ENCODE measurements at places on chromosomes 13 and 19. TPM values are rescaled to one million over a fixed set of nuclear protein-coding genes. Genes with fewer than 3 reads are reported as not detected.

SIGLEC10 gene
- 0.98 TPM for total RNA-seq

OVOL3 gene
- total RNA-seq: not detected

CNMD gene
- total RNA-seq: not detected

SOX1 gene
- total RNA-seq: not detected

ADGRL1 gene
- 12.5 TPM for total RNA-seq

CACNG8 gene
- not detected for total RNA-seq

ATCAY gene
- not detected for total RNA-seq

BEST2 gene
- total RNA-seq: not detected

CD37 gene
- total RNA-seq: 352 TPM

CERS1 gene
- not detected for total RNA-seq

DNA sequence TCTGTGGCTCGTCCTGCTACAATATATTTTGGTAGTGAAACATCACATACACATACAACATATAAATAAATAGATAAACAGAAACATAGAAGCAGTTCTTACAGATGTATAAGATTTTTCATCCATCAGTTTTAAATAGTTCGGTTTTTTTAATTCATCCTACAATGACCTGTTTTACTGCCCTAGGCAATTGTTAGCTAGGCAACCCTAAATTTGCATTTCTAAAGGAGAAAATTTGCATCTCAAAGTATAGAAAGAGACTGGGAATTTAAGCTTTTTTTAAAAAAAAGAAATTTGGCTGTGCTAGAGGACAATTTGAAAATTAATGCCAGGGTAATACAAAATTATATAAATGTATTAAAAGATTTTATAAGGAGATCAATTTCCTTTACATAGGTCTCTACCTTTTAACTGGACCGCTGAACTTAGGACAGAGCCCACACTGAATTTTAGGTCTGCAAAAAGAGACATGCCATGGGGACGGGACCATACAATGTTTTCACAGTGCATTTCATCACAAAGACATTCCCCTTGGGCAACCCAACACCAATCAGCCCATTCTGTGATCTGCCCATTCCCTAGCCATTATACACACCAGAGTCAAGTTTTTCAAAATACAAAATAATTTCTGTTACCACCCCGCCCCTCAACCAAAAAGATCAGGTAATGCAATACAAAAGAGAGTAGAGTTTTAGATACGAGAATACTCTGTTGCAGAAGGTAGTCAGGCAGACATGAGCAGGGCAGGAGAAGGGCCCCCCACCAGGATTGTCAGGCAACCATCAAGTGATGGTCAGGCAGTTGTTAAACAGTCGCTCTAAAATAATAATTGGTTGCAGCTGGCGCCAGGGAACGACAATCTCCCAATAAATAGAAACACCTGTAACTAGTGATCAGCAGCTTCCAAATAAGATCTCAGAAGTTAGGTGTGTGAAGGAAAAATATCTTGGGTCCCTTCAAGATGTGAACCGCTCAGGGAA is 299.7 kb upstream of the SGCG start:
- DNase-seq: no peak

GRCh38 chr13:46675016-46675415 is 121.9 kb downstream of the ESD start:
- no peak for DNase-seq

DNA sequence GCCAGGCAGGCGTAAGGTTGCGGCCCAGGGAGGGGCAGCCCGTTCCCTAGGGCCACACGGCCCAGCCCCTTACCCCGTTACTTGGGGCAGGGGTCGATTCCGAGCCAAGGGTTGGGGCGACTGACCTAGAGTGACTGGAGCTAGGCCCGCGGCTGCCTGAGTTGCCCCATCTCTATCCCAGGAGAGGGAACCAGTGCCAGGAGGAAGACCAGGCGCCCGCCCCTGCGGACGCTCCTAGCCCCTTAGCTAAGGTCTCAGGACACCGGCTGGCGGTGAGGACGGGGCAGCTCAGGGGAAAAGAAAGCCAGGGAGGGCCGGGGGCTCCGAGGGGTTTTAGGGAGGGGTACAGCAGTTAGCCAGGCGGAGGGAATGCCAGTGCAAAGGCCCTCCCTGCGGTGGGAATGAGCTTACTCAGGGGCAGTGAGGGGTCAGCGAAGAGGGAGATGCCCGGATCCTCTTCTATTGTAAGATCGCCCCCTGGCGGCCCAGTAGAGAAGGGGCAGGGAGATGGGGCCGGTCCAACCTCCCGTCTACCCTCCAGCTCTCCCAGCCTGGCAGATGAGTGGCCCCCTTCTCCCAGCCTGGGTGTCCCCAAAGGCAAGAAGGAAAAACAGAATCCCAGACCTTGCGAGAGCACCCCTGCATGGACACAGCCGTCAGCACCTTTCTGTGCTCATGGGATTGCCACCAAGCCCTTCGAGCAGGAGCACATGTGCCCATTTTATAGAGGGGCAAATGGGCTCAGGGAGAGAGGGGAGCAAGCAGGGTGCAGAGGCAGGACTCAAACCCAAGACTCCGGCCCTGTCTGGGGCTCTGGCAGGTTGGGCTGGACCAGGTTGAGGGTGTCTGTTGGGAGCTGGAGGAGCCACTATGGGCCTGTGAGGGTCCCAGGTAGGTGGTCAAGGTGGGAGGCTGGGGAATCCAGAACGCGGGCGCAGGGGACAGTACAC is 16.3 kb downstream of the CILP2 start:
- peak; percentile 60 for DNase-seq

DNA sequence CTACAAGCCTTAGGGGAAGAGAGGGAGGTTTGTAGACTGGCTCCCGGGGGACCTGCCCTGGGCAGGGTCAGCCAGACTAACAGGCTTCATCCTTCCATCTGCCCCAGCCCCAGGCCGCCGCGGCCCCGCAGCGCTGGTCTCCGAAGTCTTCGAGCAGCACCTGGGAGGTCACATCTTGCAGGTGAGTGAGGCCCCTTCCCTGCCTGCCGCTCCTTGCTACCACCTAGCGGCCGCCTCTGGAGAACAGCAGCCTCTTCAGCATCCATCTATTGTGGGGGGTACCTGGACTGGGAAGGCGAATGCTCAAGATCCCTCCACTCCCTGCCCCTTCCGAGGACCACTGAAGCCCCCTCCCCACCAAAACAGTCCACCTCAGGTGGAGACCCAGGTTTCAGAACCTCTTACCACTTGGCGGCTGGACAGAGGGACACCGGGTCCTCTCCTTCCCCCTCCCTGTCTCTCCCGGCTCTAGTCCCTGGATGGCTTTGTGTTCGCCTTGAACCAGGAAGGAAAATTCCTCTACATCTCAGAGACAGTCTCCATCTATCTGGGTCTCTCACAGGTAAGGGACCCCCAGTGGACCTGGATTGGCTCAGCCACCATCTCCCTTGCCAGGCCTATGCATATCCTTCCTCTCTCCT is 12.7 kb downstream of the NPAS1 start:
- DNase-seq: peak; percentile 66

DNA sequence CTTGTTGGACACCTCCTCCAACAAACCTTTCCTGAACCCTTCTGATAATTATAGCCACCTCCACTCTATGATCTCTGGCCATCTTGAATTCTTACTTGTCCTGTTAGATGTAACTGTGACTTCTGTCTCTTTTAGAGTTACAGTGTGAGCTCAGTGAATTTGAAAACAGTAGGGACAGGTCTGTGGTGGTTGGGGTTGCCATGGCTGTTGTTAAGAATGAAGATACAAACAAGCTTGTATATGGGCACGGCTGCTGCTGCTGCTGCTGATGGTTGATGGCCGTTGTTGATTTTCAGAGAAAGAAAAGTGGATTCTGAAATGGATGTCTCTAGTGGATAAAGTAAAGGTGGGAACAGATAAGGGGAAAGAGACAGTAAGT is 101.5 kb downstream of the STARD13 start:
- DNase-seq: no peak

DNA sequence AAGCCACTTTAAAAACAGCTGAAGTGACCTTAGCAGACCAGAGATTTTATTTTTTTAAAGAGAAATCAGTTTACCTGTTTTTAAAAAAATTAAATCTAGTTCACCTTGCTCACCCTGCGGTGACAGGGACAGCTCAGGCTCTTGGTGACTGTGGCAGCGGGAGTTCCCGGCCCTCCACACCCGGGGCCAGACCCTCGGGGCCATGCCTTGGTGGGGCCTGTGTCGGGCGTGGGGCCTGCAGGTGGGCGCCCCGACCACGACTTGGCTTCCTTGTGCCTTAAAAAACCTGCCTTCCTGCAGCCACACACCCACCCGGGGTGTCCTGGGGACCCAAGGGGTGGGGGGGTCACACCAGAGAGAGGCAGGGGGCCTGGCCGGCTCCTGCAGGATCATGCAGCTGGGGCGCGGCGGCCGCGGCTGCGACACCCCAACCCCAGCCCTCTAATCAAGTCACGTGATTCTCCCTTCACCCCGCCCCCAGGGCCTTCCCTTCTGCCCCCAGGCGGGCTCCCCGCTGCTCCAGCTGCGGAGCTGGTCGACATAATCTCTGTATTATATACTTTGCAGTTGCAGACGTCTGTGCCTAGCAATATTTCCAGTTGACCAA is 10.8 kb downstream of the PLPPR3 start:
- no peak for DNase-seq

GRCh38 chr13:91647361-91647990 is 249.1 kb downstream of the GPC5 start:
- no peak for DNase-seq

GRCh38 chr19:1220477-1220930 is 14.9 kb downstream of the STK11 start:
- no peak for DNase-seq

DNA sequence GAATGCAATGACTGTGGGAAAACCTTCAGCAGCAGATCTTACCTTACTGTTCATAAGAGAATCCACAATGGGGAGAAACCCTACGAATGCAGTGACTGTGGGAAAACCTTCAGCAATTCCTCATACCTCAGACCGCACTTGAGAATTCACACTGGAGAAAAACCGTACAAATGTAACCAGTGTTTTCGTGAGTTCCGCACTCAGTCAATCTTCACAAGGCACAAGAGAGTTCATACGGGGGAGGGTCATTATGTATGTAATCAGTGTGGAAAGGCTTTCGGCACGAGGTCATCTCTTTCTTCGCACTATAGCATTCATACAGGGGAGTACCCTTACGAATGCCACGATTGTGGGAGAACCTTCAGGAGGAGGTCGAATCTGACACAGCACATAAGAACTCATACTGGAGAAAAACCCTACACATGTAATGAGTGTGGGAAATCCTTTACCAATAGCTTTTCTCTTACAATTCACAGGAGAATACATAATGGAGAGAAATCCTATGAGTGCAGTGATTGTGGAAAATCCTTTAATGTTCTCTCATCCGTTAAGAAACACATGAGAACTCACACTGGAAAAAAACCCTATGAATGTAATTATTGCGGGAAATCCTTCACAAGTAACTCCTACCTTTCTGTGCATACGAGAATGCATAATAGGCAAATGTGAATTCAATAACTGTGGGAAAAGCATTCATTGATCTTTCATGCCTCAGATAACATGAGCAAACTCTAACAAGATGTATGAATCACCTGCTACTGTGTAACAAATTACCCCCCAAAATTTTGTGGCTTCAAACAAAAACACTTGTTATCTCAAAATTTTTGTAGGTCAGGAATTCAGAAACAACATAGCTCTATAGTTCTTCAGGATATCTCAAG is 13.8 kb downstream of the ZNF557 start:
- no peak for DNase-seq

GRCh38 chr13:76792731-76793347 is 93.4 kb downstream of the KCTD12 start:
- DNase-seq: no peak

DNA sequence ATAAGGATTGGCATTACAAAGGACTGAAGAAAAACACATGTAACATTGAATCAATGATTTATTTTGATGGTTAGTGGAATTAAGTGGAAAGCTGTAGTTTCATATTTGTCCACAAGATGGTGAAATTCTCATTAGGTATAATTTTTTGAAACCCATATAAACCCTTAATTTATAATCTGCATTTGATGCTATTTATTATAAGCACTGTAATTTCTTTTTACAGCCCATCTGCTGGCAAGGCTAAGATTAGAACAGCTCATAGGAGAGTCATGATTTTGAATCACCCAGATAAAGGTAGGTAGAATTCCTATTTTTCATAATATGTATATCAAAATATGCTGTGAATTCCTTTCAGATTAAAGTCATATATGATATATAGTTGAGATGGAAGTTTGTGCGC is 62.2 kb downstream of the DNAJC15 start:
- DNase-seq: no peak

DNA sequence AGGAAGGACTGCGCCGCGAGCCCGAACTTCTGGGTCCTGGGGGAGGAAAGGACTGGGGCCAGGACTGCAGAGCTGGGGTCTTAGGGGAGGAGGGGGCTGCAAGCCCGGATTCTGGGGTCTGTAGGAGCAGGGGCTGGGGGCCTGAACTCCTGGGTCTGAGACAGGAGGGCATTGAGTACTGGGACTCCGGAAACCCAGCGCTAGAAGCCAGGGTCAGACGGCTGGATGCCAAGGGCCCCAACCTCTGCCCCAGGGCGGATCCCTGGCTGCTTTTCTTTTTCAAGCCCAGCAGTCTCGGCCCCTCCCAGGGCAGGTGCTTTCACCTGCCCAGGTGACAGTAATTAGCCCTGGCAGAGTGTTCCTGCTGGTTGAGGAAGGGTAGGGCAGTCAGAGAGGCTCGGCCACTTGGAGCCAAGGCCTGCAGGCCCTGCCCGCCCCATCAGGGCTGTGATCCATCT is 2.3 kb downstream of the MYH14 start:
- DNase-seq: no peak

DNA sequence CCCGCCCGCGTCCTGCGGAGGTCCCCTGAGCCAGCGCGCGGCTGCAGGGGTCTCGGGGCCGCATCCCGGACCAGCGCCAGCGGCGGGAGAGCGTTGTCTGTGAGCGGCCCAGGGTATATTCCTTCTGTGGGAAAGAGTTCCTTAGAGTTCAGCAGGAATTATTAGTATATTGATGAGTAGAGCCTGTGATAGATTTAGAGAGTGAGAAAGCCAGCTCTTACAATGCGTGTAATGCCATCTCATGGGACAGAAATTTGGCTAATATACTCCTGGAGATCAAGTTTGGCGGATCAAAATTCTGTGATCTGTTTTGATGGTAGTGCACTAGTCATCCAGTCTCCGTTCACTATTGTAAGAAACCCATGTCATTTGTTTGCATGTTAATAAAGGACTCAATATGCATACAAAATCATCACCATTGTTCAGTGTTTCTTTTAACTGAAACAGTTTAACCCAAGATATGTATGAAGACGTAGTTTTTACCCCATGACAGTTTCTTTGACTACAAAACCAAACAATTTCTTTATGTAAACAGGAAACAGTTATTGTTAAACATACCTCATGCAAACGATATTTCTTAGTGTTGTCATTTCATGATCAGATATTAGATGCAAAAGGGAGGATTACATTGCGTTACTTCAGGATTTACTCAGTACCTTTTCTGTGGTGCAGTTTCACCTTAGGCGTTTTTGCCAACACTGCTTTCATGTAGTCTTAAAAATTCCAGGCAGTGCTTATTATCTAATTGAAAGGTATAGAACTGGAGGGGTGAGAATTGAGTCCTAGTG is 9.9 kb downstream of the TNFRSF19 start:
- no peak for DNase-seq

GRCh38 chr13:100668408-100668807 is 6.2 kb downstream of the TMTC4 start:
- no peak for DNase-seq

DNA sequence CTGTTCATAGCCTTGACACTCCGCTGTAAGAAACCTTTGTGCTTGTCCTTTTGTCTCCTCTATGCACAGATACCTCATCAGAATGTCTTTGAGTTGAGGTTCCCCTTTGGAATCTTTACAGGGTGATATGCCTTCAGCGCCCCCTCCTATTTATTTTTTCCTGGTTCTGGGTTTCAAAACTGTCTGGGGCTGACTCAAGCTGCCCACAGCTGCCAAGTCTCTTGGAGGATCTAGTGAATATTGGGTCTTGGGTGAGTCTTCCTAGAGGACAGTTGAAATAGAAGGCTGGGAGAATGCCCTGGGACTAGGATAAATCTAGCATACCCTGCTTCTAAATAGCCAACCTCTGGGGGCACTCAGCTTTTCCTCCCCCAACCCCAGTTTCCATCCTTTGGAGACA is 930 bp downstream of the ZNF136 start:
- no peak for DNase-seq

Measured in activated CD4-positive, alpha-beta T cell treated with anti-CD3 and anti-CD28 coated beads, Interleukin-2, amount 10 ng/mL, durations not matched to agents 7 days and 5 days (primary cell).